Calu3 (cell line): ENCODE measurements at places on chromosomes 2 and 18. TPM values are rescaled to one million over a fixed set of nuclear protein-coding genes. Genes with fewer than 3 reads are reported as not detected.

Gene TRIM43
- not detected in 2 replicates for total RNA-seq

GRCh38 chr2:241869087-241869961 is at the start of gene RTP5:
Gene RTP5 (plus strand): TSS chr2:241869729. CDS start chr2:241869757, 28 bp downstream.
- H3K27ac ChIP-seq: no peak within 1 kb of the TSS
- DNase-seq: no peak
- no peaks in the 10 kb centered on the region for H3K36me3 ChIP-seq
- peaks cover 66% of the 10 kb centered on the region for H3K27me3 ChIP-seq

GRCh38 chr2:240524963-240525718 is 32.6 kb downstream of the ANKMY1 start:
- H3K4me1 ChIP-seq: no peaks in the 10 kb centered on the region
- H3K27ac ChIP-seq: no peak overlapping the region
- H3K27me3 ChIP-seq: no peaks in the 10 kb centered on the region
- no peak for DNase-seq
- H3K36me3 ChIP-seq: peaks cover 44% of the 10 kb centered on the region

- H3K4me1 ChIP-seq: no peaks in the 10 kb centered on the region
- H3K36me3 ChIP-seq: no peaks in the 10 kb centered on the region
Measured at GRCh38 chr2:70916291-70916690, 19.4 kb upstream of the ATP6V1B1 start.

Gene SLC16A14
- total RNA-seq: 3.7 and 5.5 TPM in 2 replicates

GRCh38 chr2:105405291-105405690 is 6.4 kb upstream of the FHL2 start:
- H3K27me3 ChIP-seq: no peaks in the 10 kb centered on the region
- peak overlapping the region; percentile 98 for H3K27ac ChIP-seq
- no peak for DNase-seq
- H3K4me1 ChIP-seq: peaks cover 48% of the 10 kb centered on the region
- H3K4me3 ChIP-seq: no peak overlapping the region

DNA sequence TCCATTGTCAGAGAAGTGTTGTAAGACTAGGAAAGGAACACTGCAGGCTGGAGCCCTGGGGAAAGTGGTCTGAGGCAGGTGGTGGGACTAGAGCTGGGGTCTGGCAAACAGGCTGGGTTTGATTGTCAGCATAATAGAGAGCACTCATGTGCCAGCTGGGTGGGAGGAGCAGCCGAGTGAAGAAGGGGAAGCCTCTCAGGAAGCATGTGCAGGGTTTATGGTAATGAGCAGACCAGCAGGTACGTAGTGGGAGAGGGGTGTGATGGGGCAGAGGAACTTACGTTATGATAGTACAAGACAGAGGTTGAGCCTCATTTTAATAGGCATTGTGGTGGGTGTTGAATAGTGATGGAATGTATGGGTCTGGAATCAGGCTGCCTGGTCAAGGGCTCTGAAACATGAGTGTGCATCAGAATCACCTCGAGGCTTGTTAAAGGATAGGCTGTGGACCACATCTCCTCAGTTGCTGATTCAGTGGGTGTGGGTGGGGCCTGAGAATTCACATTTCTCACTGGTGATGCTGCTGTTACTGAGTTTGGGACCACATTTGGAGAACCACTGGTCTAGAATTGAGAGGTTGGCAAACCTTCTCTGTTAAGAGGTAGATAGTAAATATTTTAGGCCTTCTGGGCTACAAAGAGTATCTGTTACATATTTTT is 1.7 kb upstream of the MGAT5 start:
- peaks cover 9% of the 10 kb centered on the region for H3K36me3 ChIP-seq
- no peak for DNase-seq
- peaks cover 25% of the 10 kb centered on the region for H3K4me1 ChIP-seq

GRCh38 chr2:109185338-109185737 is 56.3 kb downstream of the SH3RF3 start:
- H3K4me3 ChIP-seq: no peak overlapping the region
- no peak overlapping the region for H3K27ac ChIP-seq
- no peaks in the 10 kb centered on the region for H3K4me1 ChIP-seq
- H3K27me3 ChIP-seq: peaks cover 96% of the 10 kb centered on the region

- no peaks in the 10 kb centered on the region for H3K4me1 ChIP-seq
- DNase-seq: no peak
- no peak overlapping the region for H3K27ac ChIP-seq
- H3K27me3 ChIP-seq: no peaks in the 10 kb centered on the region
- no peaks in the 10 kb centered on the region for H3K36me3 ChIP-seq
- H3K4me3 ChIP-seq: no peak overlapping the region
Measured at GRCh38 chr2:182391443-182391842, 35.4 kb downstream of the PDE1A start.

DNA sequence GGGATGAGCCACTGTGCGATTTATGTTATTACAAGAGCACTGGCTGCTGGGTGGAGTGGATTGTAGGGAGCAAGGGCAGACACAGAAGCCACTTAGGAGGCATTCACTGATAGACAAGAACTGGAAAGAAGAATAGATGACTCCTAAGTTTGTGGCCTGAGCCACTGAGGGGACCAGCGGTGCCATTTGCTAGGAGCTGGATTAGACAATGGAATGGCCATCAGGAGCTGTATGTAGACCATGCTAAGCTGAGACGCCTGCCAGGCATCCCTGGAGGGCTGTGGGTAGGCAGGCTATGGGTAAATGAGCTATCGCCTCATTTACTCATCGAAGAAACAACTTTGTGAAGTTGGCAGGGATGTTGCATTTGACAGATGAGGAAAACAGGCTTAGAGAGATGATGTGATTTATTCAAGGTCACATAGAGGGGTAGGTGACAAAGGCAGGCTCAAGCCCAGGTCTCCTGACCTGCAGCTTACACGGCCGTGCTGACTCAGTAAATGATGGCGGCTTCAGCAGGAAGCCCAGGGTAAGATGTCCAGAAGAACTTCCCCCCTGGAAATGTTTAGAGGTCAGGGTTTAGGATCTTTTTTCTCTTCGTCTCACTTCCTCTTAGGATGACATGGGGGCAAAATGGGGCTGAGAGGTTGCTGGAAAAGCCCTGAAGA is 2.8 kb downstream of the MFSD2B start:
- H3K27ac ChIP-seq: no peak overlapping the region
- peaks cover 9% of the 10 kb centered on the region for H3K4me1 ChIP-seq
- no peak for DNase-seq
- H3K36me3 ChIP-seq: no peaks in the 10 kb centered on the region
- H3K27me3 ChIP-seq: peaks cover 37% of the 10 kb centered on the region

Gene ARMC9
- total RNA-seq: 12.8 and 13.6 TPM in 2 replicates

- H3K4me1 ChIP-seq: no peaks in the 10 kb centered on the region
- no peak for DNase-seq
- no peaks in the 10 kb centered on the region for H3K27me3 ChIP-seq
- no peak overlapping the region for H3K4me3 ChIP-seq
Measured at GRCh38 chr2:139218181-139218580, 438.0 kb upstream of the NXPH2 start.

- H3K27ac ChIP-seq: no peak overlapping the region
- H3K36me3 ChIP-seq: no peaks in the 10 kb centered on the region
- no peaks in the 10 kb centered on the region for H3K27me3 ChIP-seq
- H3K4me3 ChIP-seq: no peak overlapping the region
- DNase-seq: no peak
Measured at GRCh38 chr18:72720116-72720515, 147.7 kb downstream of the NETO1 start.

Gene NFE2L2
- 118 and 128 TPM in 2 replicates for total RNA-seq

DNA sequence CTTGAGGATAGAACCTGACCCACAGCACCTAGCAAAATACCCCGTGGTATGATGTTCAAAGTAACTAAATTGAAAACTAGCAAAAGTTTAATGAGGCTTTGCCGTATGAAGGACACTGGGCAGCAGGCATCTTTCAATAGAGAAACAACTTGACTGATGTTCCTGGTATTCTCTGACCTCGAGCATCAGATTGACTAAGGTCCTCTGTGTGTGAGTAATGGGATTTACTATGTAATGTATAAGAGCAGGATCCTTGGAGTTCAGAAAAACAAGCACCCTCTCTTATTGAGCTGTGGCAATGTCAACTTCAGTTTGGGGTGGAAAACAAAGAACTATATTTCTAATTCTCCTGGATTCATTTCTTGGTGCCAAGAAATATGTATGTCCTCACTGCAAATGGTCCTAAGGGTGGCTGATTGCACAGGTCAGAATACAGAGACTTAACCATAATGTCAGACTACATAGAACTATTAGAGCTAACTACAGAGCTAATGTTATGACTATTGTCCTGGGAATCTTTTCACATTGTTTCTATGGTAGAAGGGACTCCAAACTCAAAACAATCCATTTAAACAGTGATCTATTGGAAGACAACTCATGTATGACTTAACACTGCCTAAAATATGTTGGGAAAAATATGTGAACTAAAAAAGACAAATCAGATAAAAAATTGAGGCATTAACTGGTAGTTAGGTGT is 4.4 kb downstream of the TNFAIP6 start:
- DNase-seq: no peak
- no peak overlapping the region for H3K27ac ChIP-seq
- no peaks in the 10 kb centered on the region for H3K27me3 ChIP-seq
- H3K4me3 ChIP-seq: no peak overlapping the region

DNA sequence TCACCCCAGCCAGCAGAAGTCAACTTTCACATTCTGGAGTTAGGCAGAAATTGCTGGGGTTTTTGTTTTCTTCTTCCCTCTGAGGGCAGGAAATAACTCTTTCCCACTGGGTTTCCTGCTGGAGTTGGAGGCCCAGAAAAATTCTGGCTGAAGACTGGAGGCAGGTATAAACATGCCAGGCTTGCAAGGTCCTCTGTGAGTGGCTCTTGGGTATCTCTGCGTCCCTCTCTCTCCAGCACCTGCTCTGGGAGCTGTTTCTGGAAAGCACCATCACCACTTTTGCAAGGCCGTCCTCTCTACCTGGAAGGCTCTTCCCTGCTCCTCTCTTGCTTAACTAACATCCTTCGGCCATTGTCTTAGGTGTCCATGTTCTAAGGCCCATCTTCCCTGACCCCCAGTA is 91.0 kb downstream of the MCFD2 start:
- DNase-seq: no peak
- no peaks in the 10 kb centered on the region for H3K36me3 ChIP-seq
- H3K27ac ChIP-seq: no peak overlapping the region
- no peaks in the 10 kb centered on the region for H3K4me1 ChIP-seq
- peaks cover 52% of the 10 kb centered on the region for H3K27me3 ChIP-seq

- no peaks in the 10 kb centered on the region for H3K36me3 ChIP-seq
- no peak overlapping the region for H3K4me3 ChIP-seq
- DNase-seq: no peak
- no peaks in the 10 kb centered on the region for H3K4me1 ChIP-seq
- no peak overlapping the region for H3K27ac ChIP-seq
Measured at GRCh38 chr2:128372621-128373341, 54.1 kb upstream of the HS6ST1 start.

DNA sequence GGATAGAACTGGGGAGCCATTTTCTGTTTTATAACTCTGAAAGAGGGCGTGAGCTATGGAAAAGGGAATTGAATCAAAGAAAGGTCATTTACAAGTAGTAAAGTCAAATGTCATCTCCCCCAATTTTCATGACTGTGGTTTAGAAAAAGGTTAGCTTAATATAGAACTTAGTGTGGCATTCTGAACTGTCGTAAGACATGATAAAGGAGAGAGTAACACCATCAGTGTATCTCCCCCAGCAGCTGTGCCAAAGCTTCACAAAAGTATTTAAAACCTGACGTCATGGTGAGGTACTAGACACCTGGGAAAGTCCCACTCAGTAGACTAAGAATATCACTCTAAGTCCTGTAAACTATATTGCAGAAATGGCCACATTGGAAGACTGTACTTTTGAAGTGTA is 5.8 kb upstream of the IKZF2 start:
- H3K4me3 ChIP-seq: no peak overlapping the region
- H3K36me3 ChIP-seq: peaks cover 5% of the 10 kb centered on the region
- H3K27ac ChIP-seq: no peak overlapping the region

DNA sequence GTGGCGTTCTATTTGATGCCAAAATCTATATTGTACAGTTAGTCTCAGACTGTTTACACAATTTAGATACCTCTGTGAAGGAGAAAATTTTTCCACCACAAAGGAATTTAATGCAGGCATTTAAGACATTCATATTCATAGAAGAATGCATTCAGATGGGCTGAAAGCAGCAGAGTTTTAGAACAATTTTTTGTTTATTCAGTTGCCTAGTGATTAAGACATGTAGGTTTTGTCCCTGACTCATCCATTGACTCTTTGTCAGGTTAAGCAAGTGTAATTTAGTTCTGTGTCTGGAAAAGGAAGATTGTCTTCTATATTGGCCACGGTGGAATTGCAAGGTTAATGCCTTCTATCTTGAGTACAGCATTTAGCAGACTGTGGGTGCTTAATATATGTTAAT is 515.0 kb downstream of the PARD3B start:
- no peak overlapping the region for H3K4me3 ChIP-seq
- peaks cover 10% of the 10 kb centered on the region for H3K4me1 ChIP-seq

- no peaks in the 10 kb centered on the region for H3K4me1 ChIP-seq
- H3K27ac ChIP-seq: no peak within 1 kb of the TSS
- no peak for DNase-seq
- no peak within 1 kb of the TSS for H3K4me3 ChIP-seq
- peaks cover 30% of the 10 kb centered on the region for H3K27me3 ChIP-seq
- H3K36me3 ChIP-seq: peaks cover 5% of the 10 kb centered on the region
Measured at GRCh38 chr18:79797518-79798345, at the start of gene KCNG2. Gene KCNG2 (plus strand): TSS chr18:79797938. CDS start chr18:79863668, 65,730 bp downstream.

Gene KLF7
- total RNA-seq: 22.2 and 24.9 TPM in 2 replicates

DNA sequence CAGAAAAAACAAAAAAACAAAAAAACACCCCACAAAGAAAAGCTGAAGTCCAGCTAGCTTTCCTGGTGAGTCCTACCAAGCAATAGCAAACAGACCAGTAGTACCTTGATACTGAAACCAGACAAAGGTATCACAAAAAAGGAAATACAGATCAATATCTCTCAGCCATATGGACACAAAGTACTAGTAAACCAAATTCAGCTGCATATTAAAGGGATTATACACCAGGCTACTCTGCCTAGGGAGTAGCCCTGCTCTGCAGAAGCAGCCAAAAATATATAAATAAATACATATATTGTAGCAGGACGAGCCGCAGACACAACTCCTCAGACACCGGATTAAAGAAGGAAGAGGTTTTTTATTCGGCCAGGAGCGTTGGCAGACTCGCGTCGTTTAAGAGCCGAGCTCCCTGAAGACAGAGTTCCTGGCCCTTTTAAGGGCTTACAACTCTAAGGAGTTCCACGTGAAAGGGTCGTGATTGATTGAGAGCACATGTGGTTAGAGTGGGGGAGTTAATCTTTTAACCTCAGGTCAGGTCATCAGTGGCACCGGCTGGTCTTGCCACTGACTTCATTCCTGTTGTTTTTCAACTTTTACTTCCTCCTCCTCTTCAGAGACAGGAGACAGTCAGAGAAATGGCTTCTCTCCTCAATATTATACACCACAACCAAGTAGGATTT is 38.4 kb upstream of the DTNB start:
- peak overlapping the region; percentile 84 for H3K27ac ChIP-seq
- peak overlapping the region; percentile 62 for H3K4me3 ChIP-seq
- DNase-seq: no peak
- peaks cover 7% of the 10 kb centered on the region for H3K36me3 ChIP-seq
- peaks cover 32% of the 10 kb centered on the region for H3K4me1 ChIP-seq
